ENCODE measurements at places on chromosomes 4 and X. TPM values are rescaled to one million over a fixed set of nuclear protein-coding genes. Genes with fewer than 3 reads are reported as not detected.

CXCL8 gene
- total RNA-seq = 2.9 TPM

HAND2 gene
- 1.1 TPM for total RNA-seq

NEIL3 gene
- total RNA-seq = 0.90 TPM

FAM9B gene
- not detected for total RNA-seq

GPR119 gene
- not detected for total RNA-seq

PASD1 gene
- not detected for total RNA-seq

CT47B1 gene
- total RNA-seq = not detected

COL4A5 gene
- 63.1 TPM for total RNA-seq

FGFBP2 gene
- total RNA-seq = not detected

RADX gene
- 1.7 TPM for total RNA-seq

SLC25A53 gene
- 4.2 TPM for total RNA-seq

All from bronchial epithelial cell (primary cell).